ENCODE measurements at places on chromosomes 2 and 18. TPM values are rescaled to one million over a fixed set of nuclear protein-coding genes. Genes with fewer than 3 reads are reported as not detected.

Gene MOCOS
- 1.4 TPM for total RNA-seq

Gene CTDSP1
- 38.3 TPM for total RNA-seq

Gene RAB6C
- total RNA-seq: 1.4 TPM

Gene ZC3H8
- total RNA-seq: 29.8 TPM

Gene CNDP1
- not detected for total RNA-seq

Gene PTPRN
- total RNA-seq: 159 TPM

Gene RNF144A
- total RNA-seq: 21.7 TPM

Gene TMEM200C
- 7.5 TPM for total RNA-seq

Gene CRYGD
- not detected for total RNA-seq

Gene C2orf66
- 1.9 TPM for total RNA-seq

Gene MTA3
- 24.9 TPM for total RNA-seq

Gene NT5DC4
- total RNA-seq: 0.24 TPM

Gene FKBP1B
- total RNA-seq: 39.2 TPM

Gene ONECUT2
- 18.0 TPM for total RNA-seq

Gene MATN3
- 1.0 TPM for total RNA-seq

Gene C2orf81
- total RNA-seq: 5.8 TPM

Gene CDK5R2
- 2.6 TPM for total RNA-seq

Gene DES
- total RNA-seq: 1.0 TPM

Gene VSNL1
- total RNA-seq: 2.5 TPM

Gene ZNF513
- 15.3 TPM for total RNA-seq

Gene PRKCE
- 18.1 TPM for total RNA-seq

Gene PCARE
- total RNA-seq: 0.05 TPM

Gene RAB12
- 19.2 TPM for total RNA-seq

Gene STON1
- total RNA-seq: 7.3 TPM

Gene AMER3
- 8.0 TPM for total RNA-seq

Gene MSTN
- 0.13 TPM for total RNA-seq

Gene SERPINB12
- total RNA-seq: not detected

Gene TCF7L1
- total RNA-seq: 1.4 TPM

Gene NYAP2
- 9.2 TPM for total RNA-seq

Gene KYNU
- total RNA-seq: 0.57 TPM

Gene IL37
- total RNA-seq: not detected

Gene GKN2
- 0.25 TPM for total RNA-seq

Gene FBXO15
- total RNA-seq: 6.1 TPM

Gene DARS1
- total RNA-seq: 53.7 TPM

Gene TEX51
- total RNA-seq: not detected

Gene ANKRD36B
- total RNA-seq: 46.9 TPM

Gene DCC
- not detected for total RNA-seq

Gene GRP
- total RNA-seq: not detected

Gene SCN9A
- total RNA-seq: 2.7 TPM

Gene YIPF4
- 28.5 TPM for total RNA-seq

Gene ARHGEF4
- total RNA-seq: 42.6 TPM

Gene SEH1L
- total RNA-seq: 23.8 TPM

Gene GMPPA
- total RNA-seq: 22.7 TPM

Gene SNRNP200
- 143 TPM for total RNA-seq

Gene MC4R
- total RNA-seq: not detected

Gene RHOB
- 18.6 TPM for total RNA-seq

Gene CPLX4
- total RNA-seq: 0.25 TPM

Gene ACADL
- 0.14 TPM for total RNA-seq
